IPS DF 6.9 (cell line): ENCODE measurements at places on chromosomes 3 and 15.

DNA sequence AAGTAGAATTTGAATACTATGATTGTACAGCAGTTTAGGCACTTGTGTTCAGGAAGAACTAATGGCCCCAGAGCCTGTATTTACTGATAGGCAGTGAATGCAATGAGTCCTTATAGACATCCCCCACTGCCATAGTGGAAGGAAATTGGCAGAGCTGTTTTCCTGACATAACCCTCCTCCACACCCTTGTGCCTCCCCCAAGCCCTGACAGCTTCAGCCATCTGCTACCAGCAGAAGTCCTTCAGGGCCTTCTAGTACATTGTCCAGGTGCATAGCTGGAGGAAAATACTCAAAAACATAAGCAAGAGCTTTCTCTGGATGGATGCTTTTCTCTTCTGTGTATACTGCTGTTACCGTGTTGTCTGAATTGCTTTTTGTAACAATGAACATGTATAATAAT is 20.6 kb downstream of the ARHGAP31 start:
- DNase-seq: no peak

DNA sequence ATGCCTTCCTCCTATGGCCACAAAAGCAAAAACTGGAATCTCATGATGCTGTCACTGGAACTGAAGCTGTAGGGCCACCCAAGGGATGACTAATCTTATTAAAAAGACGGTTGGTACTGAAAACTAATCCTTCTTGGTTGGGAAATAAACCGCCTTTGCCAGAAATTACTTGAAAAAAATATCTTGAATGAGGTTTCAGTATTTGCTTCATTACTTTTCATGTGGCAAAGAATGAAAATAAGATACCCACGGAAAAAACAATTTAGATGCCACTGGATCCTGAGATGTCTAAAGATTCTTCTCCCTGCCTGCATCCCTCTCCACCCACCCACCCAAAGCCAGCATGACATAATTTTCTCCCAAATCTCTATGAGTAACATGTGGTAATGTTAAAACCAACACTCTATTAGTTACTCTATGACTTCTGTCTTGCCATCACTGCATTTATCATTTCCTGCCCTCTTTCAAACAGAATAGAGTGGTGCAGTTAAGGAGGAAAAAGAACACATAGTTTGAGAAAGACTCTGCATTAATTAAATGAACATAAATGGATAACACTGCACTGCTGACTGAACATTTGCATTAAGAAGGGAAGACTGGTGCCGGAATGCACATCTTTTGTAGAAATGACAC is 111.8 kb upstream of the DPH6 start:
- no peak for DNase-seq

- no peak for DNase-seq
These were observed 18.9 kb downstream of the RSRC1 start for GRCh38 chr3:158128755-158129154.

DNA sequence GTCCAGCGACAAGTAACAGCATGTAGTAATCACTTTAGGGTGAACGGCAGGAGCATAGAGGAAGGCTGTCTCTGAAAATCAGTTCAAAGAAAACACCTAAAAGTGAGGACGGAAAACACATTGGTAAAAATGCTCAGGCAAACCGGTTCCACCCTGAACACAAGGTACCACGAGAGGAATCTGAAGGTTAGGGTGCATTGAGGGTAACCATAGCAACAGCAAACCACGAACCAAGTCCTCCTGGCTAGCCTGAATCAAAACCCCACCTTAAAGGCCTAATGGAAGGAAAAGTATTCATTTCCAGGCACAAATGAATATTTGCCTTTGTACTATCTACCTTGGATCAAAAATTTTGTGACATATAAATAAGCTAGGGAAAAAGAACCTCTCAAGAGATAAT is 315.0 kb downstream of the OCA2 start:
- DNase-seq: no peak

GRCh38 chr15:38707802-38708671 is 143.4 kb upstream of the RASGRP1 start:
- peak; percentile 54 for DNase-seq

- no peak for DNase-seq
These were observed 62.6 kb upstream of the PRR20G start for GRCh38 chr3:127350172-127351050.

GRCh38 chr15:93168910-93169309 is 79.9 kb upstream of the RGMA start:
- no peak for DNase-seq

- DNase-seq: no peak
These were observed 13.7 kb downstream of the MAP1A start for GRCh38 chr15:43531018-43531670.

DNA sequence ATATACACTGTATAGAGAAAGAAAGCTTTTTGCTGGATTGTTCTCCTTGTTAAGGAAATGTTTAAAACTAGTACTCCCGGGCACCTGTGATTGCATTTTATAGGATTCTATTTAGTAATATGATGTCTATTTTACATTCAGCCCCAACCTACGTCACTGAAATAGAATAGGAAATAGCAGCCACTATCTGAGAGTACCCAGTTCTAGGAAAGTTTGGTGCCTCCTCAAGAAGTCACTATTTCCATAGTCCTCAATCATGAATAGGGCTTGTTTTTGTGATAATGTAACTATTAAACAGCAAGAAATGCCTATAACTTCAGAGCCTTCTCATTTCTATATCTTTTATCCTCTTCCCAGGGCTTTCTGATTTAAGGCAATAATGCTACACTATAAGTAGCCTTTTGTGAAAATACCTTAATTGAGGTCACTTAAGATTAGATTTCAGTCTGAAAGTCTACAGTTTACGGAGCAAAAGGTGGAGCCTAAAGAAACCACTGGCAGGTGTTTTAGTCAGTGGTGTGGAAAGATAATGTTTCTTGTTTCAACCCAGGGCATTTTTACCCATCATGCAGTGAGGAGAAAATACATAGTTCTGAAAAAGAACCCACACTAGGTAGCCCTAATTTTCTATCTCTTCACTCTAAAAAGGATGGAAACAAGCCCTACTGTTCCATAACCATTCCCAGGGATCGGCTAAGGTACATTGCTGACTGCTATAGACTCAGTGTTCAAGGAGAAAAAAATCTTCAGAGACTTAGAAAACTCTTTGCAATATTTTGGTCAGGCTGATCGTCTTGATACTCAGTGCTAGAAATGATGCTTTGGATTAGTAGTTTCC is 38.7 kb downstream of the TIGIT start:
- no peak for DNase-seq

GRCh38 chr15:64681424-64682024 is 93.9 kb downstream of the RBPMS2 start:
- DNase-seq: no peak

GRCh38 chr15:55879181-55879580 is 114.2 kb downstream of the NEDD4 start:
- no peak for DNase-seq

GRCh38 chr3:53650424-53650823 is 156.0 kb downstream of the CACNA1D start:
- no peak for DNase-seq

GRCh38 chr3:69541711-69542088 is 155.8 kb upstream of the FRMD4B start:
- DNase-seq: no peak

DNA sequence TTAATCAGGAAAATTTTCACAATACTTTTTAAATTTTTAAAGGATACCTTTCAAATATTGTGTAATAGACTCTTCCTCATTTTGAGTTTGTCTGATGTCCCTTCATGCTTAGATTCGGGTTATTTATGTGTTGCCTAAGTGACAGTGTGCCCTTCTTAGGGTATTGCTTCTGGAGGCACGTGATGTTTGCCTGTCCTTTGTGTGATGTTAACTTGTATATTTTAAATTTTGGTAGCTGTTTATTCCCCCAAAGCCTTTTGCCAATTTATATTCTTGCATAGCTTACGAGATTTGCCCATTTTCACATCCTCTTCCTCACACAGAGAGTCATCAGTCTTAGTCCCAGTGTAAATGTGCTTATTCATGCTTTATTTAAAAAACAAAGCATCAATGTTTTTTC is 433.1 kb downstream of the EPHB1 start:
- DNase-seq: no peak

DNA sequence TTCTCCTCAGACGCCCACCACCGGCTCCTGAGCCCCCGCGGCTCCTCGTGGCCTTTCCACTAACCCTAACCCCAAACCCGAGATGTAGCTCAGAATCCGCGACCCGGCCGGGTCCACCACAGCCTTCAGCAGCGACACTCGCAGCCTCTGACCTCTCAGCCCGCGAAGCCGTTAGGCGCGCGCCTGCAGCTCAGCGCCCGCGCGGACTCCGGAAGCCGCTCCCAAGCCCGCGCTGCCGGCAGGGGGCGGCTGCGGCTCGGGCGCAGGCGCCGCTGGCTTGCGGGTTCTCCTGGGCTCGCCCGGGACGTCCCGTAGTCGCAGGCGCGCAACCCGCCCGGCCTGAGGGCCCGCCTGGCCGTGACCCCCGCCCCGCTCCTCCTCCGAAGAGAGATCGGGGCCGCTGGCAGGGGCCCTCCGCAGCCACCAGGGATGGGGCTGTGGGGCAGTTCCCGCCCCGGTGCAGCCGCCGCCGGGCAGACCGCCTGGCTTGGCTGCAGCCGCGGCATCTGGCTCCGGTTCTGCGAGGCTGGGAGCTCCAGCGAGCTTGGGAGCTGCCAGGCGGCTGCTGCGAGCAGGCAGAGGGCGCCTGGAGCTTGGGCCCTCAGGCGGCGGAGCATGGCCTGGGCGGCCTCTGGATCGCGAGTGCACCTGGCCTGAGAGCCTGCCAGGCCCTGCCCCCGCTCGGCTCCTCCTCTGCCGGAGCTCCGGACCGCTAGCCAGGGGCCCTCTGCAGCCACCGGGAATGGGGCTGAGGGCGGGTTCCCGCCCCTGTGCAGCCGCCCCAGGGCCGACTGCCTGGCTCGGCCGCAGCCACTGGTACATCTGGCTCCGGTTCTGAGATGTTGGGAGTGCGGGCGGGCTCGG is 120.7 kb downstream of the LMLN start:
- peak; percentile 45 for DNase-seq

GRCh38 chr3:14148041-14148985 is 23.5 kb downstream of the TMEM43 start:
- no peak for DNase-seq

DNA sequence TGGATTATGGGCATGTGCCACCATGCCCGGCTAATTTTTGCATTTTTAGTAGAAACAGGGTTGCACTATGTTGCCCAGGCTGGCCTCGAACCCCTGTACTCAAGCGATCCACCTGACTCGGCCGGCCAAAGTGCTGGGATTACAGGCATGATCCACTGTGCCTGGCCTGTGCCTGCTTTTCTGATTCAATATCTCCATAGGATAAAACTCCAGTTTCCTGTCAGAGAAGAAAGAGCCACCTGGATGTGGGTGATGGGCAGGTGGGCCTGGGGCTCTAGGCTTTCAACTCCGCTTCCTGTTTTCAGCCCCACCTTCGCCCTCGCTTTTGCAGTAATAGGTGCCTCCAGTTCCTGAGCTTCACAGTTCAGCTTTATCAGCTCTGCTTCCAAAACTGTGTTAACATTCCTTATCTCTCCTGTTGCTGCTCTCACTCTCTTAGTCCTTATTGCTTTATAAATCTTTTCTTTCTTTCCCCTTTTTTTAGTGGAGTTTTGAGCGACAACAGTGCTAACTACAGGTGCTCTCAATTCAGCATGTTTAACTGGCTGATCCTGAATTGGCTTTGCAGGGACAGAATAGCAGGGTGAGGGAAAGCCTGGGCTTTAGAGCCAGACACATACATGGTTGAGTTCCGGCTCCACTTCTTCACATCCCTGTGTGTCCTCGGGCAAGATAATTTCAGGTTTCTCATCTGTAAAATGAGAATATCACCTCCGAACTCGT is 21.1 kb upstream of the PDE8A start:
- DNase-seq: no peak

DNA sequence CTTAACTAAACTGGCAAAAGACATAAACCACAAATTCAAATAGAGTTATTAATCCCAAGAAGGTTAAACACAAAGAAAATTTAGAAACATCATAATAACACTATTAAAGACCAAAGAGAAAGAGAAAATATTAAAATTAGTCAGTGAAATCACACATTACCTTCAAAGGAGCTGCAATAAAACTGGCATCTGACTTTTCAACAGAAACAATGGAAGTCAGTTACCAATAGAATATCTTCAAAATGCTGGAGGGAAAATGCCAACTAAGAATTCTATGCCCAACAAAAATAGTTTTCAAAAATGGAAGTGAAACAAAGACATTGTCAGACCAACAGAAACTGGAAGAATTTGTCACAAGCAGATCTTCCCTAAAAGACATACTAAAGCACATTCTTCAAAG is 68.7 kb upstream of the RNF7 start:
- DNase-seq: no peak

DNA sequence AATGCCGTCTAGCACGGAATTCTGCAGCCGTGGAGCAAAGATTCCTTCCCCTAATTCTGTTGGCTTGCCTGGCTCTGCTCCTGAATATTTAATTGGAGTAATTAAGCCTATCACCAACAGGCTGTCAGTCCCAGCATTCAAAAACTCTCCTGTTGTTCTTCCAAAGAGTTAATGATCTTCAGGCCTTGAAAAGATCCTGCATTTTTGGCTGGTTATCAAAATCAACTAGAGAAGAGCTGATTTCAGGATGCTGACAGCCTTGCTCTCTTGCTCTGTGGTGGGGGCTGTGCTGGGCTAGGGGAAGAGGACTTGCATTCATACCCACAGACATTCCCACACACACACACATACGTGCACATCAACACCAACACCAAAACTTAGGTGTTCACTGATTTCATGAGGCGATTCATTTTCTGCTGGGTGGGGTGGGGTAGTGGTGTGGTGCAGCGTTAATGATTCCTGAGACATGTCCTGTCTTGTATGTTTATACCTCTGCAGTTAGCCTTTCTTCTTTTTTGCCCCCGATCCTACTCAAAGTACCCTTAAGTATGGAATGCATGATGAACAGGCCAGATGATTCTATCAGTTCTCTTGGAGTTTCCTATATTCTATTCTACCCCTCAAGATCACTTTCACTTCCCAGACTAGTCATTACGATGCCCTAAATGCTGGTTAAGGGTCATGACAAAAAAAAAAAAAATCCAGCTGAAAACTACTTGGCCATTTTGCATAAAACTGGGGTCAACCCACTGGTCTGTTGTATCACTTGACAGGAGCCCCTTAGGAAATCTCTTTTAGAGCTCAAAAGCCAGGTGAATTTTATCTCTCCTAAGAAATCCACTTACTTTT is 42.3 kb downstream of the CPN2 start:
- no peak for DNase-seq

DNA sequence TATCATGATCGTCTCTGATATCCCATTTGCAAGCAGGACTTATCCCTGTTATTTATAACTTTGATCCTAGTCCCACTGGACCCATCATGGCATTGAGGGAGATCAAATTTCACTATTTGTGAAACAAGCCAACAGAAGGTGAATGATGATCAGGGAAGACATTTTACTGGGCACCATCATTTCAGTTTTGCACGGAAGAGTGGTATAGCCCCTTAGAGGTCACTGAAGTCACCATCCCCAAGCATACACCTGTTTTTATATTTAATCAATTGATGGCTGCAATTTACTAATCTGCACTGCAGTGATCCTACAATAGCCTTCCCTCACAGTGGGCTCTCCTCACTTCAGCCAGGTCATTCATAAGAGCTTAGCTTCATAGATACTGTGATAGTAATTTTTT is 132.4 kb downstream of the FHIT start:
- no peak for DNase-seq
